GOT3 (cell line): ENCODE measurements at places on chromosomes 12 and 14.

DNA sequence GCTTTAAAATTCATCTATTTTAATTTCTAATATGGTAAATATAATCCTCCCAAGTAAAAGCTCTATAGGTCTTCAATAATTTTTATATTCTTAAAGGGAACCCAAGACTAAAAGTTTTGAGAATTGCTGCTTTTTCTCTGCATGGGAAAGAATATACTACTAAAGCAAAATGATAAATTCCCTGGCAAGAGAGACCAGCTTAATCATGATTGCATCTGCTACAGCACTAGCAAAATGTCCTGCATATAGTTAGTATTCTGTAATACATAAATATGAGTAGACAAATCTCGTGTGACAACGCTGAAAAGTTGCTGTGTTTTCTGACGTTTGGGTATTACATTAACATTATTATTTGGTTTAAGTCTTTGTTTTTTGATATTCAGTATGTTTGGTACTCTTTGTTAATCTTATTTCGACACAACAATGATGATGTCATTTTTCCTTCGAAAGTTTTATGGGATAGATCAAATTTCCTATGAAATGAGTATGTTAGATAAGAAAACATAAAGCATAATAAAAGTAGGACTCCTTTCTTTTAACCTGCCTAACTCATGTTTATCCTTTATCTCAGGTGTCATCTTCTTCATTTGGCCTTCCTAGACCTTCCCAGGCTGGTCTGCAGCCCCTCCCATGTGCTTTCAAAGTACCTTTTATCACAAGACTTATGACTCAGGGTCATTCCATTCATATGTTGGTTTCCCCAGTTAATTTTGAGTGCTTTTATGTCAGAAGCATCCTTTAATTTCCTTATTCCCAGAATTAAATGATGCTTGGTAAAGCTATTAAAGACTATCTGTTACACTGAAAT, 321.9 kb downstream of the RAD51B start:
- no peak for DNase-seq

DNA sequence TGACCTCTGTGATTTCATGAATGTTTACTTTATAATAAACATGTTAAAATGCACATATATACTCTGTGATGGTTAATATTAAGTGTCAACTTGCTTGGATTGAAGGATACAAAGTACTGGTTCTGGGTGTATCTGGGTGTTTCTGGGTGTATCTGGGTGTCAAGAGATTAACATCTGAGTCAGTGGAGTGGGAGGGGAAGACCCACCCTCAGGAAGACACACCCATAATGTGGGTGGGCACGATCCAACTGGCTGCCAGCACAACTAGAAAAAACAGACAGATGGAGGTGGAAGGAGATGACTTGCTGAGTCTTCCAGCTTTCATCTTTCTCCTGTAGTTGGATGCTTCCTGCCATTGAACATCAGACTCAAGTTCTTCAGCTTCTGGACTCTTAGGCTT, 11.9 kb downstream of the NUP37 start:
- no peak for DNase-seq

DNA sequence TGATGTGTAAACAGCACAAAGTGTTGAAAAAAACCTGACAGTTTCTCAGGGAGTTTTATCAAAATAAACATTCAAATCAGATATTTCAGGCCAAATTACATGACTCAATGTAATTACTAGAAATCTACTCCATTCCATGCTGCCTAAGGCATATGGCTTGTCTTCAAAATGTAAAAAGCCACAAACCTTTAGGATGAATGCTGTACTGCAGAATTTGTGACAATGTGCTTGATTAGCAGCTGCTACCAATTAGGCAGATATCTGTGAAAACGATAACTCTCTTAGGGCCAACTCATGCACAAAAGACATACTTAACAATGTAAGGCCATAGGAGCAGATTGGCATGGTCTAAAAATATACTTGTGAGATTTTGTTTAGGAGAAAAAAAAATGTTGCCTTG, 267.0 kb downstream of the DACT1 start:
- DNase-seq = no peak

GRCh38 chr14:81310606-81311005, 89.5 kb downstream of the STON2 start:
- DNase-seq = no peak

DNA sequence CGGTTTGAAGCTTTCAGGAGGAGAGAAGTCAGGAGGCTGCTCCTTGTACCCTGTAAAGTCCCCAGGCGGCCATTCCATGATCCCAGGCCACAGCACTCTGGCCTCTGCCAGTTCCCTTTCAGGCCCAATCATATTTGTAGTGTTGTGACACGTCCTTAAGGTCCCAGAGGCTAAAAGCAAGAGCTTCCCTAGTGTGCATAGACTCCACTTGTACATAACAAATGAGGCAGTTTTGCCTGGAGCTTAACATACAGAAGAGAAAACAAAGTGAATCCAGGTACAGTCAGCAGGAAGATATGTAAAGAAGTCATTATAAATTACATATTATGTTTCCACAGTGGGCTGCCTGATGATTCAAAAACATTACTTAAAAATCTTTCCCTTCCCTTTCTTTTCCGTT, 81.1 kb upstream of the RPH3A start:
- no peak for DNase-seq

DNA sequence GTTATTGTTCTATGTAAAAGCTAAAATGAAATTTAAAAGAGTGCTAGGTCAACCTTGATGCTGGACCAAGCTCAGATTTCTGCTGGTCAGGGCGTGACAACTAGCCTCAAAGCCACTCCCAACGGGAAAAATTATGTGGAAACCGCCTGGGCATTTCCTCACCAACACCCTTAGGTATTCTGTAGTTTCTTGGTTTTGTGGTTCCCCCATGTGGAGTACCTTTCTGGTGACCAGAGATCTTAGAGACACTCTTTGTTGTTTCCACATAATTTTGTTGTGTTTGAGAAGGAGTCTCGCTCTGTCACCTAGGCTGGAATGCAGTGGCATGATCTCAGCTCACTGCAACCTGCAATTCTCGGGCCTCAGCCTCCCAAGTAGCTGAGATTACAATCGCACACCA, 119.9 kb downstream of the DENND5B start:
- DNase-seq = no peak

- no peak for DNase-seq
These were observed 71.7 kb upstream of the KICS2 start for GRCh38 chr12:64293654-64294364.

DNA sequence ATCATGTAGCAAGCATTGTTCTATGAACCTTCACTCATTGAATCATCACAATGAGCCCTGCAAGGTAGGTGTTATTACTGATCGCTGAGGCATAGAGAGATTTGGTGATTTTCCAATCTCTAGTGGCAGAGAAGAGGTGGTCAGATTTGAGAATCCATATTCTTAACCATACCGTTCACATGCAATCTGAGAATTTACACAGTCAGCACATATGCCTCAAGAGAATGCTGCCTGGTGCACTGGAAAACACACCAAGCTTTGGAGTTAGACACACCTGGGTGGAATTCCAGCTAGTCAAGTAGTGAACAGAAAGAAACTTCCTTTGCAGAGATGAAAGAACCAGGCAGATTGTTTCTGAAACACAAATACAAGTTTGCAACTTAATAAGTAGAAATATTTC, 94.1 kb downstream of the LGR5 start:
- no peak for DNase-seq

- DNase-seq = no peak
These were observed 251.1 kb upstream of the CAND1 start for GRCh38 chr12:67018105-67018504.

DNA sequence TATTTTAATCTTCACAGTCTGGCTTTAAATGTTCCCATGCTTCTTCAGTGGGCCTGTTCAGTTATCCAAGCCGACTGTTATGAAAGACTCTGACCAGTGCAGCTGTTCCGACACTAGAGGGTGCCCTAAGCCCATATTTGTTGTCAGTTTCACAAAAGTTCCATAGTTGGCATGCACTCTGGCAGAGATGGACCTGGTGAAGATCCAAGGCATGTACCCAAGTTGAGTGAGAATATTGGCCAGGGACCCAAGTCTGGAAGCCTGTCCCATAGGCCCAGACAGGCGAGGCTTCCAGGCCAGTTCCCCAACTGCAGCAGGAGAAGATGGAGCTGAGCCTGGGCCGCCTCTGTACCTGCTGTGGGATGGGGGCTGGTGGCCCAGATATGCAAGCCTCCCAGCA, 27.4 kb upstream of the GUCY2C start:
- DNase-seq = no peak

DNA sequence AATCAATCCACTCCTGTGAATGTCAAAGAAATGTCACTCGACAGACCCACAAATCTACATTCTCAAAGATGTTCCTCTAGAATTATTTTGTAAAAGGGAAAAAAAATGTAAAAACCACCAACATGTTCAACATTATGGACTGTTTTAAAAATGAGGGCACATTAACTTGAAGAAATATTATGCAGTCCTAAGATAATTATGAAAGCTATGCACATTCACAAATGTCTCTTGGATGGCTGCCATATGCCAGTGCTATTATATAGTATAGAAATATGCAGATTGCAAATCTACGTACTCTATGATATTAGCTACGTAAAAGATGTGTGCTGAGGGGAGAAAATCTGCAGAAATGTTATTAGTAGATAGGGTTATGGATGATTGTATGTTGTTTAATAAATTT, 334.2 kb downstream of the BMP4 start:
- DNase-seq = no peak

DNA sequence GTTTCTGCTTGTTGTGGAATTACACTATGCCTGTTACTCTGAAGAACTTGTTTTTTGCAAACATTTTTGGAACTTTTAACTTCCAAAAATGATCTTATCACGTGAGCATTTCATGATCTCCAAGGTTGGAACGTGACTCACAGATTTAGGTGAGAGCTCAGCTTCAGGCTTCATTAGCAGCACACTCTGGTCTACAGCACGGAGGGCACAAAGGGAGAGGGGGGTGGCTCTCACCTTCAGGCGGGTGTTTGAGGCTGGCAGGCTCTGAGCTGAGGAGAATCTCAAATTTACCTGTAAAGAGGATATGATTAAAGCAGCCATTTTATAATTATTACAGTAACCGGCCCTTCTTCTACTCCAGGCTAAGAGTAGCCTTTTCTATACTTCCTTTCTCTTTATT, 45.3 kb upstream of the PZP start:
- DNase-seq = no peak

DNA sequence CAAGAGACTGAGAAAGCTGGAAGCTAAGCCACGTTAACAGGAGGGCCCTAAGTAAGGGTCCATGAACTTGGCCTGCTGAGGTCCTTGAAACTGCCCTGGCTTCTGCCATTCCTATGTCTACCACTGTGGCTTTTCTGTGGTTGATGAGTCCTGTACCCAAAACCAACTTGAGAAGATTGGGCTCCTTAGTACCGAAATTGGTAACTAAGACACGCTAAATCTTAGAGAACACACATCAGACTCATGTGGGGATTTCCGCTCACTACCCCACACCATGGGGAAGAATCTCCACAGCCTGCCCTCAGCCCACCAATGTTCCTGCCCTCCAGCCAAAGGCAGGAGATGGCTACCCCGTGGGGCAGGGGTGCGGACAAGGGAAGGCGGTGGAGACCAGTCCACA, 232.9 kb downstream of the SPTSSA start:
- DNase-seq = no peak

- no peak for DNase-seq
These were observed 234.4 kb upstream of the PRKD1 start for GRCh38 chr14:30162066-30162465.

DNA sequence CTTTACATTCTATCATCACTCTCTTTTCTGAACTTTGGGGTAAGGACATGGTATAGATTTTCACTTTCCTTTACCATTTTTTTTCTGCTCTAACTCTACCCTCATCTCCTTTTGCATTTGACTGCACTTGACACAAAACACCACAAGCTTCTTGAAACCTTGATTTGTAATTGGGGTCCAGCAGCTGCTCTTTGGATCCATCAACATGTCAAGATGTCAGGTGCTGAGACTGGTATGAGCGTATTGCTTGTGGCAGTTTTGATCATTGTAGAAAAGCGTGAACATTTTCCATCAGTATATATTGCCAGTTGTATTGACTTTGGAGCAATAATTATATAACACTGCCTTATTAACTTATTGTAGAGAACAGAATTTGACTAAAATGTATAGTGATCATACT, 838.6 kb downstream of the TRHDE start:
- no peak for DNase-seq

DNA sequence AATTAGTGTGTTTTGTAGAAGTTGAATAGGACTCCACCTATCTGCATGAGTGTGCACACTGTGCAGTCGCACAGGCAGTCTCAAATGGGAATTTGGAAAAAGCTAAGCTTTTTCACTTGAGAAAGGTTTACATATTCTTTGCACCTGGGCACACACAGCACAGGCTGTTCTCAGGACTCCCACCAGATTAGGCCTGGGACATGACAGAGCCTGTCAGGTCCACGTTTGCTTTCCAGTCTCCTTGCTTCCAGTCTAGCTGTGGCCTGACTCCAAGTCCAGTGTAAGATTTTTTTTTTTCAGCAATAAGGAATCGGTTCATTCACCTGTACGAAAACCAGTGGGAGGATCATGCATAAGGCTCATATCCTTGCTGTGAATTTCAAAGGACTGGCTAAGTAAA, 181.3 kb downstream of the ZFP36L1 start:
- no peak for DNase-seq

- no peak for DNase-seq
These were observed 10.6 kb upstream of the PIP4K2C start for GRCh38 chr12:57580466-57580795.

- DNase-seq = no peak
These were observed 371.8 kb downstream of the RPL10L start for GRCh38 chr14:46279776-46280175.

DNA sequence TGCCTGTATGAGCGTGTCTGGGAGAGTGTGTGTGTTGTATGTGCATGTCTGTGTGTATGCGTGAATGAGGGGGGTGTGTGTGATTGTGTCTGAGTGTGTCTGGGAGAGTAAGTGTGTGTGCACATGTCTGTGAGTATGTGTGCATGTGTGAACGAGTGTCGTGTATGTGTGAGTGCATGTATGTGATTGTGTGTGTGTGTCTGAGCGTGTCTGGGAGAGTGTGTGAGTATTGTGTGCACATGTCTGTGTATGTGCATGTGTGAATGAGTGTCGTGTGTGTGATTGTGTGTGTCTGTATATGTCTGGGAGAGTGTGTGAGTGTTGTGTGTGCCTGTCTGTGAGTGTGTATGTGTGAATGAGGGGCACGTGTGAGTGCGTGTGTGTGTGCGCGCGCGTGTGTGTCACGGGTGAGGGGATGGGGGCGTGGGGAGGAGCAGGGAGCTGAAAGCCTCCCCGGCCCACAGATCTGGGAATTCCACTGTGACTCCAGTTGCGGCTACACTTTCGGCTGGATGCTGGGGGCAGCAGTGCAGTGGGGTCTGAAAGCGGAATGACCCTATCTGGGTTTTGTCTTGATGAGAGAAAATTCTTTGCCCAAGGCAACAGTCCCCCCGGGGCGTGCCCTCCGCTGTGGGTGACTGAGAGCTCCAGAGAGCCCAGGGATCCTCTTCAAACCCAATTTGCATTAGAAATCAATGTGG, 138.1 kb upstream of the MED13L start:
- DNase-seq = no peak

GRCh38 chr12:42770261-42770660, 180.7 kb upstream of the PRICKLE1 start:
- DNase-seq = no peak
